ENCODE measurements at places on chromosomes 7 and 10. TPM values are rescaled to one million over a fixed set of nuclear protein-coding genes. Genes with fewer than 3 reads are reported as not detected.

SLC25A28 gene
- 43.0 TPM for total RNA-seq

CCNJ gene
- total RNA-seq, result 6.2 TPM

MRLN gene
- total RNA-seq, result not detected

PSD gene
- total RNA-seq, result 2.2 TPM

DGKB gene
- 1.5 TPM for total RNA-seq

PITX3 gene
- total RNA-seq, result not detected

VAX1 gene
- total RNA-seq, result not detected

CPVL gene
- 133 TPM for total RNA-seq

RNF148 gene
- total RNA-seq, result 2.2 TPM

PDE6C gene
- not detected for total RNA-seq

TAC1 gene
- total RNA-seq, result 2.0 TPM

RSPH10B2 gene
- 0.22 TPM for total RNA-seq

LRRD1 gene
- 0.25 TPM for total RNA-seq

TLL2 gene
- total RNA-seq, result 0.98 TPM

HOXA3 gene
- total RNA-seq, result 21.2 TPM

SFTPA1 gene
- not detected for total RNA-seq

ASZ1 gene
- not detected for total RNA-seq

PNLIPRP2 gene
- not detected for total RNA-seq

HYAL4 gene
- total RNA-seq, result not detected

CCL26 gene
- total RNA-seq, result 0.88 TPM

RBM17 gene
- 91.9 TPM for total RNA-seq

ATRNL1 gene
- 7.1 TPM for total RNA-seq

TFEC gene
- total RNA-seq, result 14.4 TPM

SLC18A3 gene
- not detected for total RNA-seq

MMRN2 gene
- total RNA-seq, result 65.9 TPM

PRLHR gene
- not detected for total RNA-seq

Measured in kidney (tissue), 22 donors.